Activated CD4-positive, alpha-beta T cell treated with anti-CD3 and anti-CD28 coated beads, Interleukin-2, amount 50 U/mL, for 24 hours (primary cell): ENCODE measurements at places on chromosomes 6 and 20.

GRCh38 chr6:89347825-89348224 lies 4.7 kb downstream of the UBE2J1 start:
- DNase-seq: no peak

DNA sequence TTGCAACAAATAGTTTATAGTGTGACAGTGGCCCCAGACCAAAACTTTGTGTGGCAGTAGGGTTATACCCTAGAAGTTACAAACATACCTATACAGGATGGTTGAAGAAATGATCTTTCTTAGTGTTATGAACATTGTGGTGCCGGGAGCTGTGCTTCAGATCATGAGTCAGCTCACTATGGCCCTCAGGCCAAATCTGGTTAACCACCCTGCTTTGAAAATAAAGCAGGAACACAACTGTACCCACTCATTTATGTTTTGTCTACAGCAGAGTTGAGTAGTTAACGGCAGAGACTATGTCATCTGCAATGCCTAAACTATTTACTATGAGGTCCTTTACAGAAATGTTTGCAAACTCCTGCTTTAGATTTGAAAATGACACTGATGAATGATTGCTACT lies 24.3 kb downstream of the AKAP7 start:
- no peak for DNase-seq

- no peak for DNase-seq
Measured at GRCh38 chr20:53826597-53827291, 233.1 kb upstream of the ZNF217 start.

DNA sequence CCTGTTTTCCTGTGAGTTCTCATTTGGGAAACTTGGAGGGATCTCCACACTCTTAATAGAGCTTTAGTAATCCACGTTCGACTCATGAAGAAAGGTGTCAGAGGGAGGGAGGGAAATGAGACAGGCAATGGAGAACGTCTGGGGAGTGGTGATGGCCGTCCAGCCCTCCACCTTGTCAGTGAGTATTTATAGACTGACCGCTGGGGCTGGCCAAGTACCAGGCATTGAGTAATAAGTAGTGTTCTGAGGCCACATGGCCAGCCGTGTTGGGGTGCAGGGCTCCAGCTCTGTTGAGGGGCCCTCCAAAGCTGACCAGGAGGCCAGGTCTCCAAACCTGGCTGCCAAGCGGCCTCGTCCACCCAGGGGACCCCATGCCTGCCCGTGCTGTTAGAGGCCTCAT lies 11.3 kb upstream of the DSN1 start:
- DNase-seq: no peak

DNA sequence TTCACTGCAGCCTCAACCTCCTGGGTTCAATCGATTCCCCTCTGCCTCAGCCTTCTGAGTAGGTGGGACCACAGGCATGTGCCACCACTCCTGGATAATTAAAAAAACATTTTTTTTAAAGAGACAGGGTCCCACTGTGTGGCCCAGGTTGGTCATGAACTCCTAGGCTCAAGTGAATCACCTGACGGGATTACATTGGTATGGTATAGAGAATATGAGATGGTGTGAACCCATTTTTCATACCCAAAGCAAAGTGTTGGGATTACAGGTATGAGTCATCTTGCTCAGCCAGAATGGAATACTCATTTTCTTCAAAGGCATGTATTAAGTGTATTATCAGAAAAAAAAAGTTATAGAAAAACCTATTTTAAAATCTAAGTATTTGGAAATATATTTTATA lies 114.2 kb downstream of the AHI1 start:
- DNase-seq: no peak

DNA sequence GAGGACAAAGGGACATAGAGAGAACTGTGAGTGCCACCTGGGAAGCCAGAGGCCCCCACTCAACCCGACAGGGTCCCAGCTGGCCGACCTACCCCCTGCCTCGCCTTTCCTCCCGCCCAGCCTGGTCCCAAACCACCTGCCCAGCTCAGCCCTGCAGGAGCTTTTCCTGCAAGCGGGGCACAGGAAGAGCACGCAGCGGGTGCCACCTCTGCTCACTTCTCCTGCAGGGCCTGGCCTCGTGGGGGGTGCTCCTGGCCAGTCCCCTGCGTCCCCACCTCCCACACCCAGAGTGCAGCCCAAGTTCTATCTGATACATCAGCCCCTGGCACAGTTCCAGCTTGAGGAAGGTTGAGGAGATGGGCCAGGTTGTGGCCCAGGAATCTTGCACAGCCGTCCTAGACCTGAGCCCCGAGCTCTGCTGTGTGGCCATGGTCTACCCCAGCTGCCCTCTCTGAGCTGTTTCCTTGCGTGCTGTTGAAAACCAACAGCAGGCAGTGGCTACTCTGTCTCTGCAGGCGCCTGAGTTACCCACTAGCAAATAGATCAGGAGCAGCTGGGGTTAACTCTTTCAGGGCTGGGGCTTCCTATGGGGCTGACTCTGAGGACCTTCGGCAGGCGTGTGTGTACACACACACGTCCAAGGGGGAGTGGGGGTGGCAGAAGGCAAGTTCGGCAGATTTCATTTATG lies 1.7 kb downstream of the NECAB3 start:
- DNase-seq: no peak

DNA sequence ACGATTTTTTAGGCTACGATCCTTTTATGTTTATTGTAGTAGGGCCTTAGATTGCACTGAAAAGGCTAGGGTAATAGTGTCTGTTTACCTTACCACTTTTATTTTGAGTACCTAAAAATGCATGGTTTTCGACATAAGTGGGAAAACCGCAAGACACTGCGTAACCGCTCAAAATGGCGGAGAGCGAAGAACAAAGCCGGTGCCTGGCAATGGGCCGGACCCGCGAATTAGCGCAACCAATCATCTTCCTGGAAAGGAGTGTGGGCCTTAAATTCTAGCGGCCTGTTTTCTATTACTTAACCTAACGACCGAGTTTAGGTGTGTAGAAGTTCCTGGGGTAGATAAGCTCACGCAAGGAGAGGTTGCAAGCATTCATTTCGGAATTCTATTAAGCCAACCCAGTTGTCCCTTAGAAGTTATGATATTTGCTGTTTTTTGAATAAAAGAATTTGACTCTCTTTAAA lies 118.0 kb downstream of the HFE start:
- DNase-seq: no peak

DNA sequence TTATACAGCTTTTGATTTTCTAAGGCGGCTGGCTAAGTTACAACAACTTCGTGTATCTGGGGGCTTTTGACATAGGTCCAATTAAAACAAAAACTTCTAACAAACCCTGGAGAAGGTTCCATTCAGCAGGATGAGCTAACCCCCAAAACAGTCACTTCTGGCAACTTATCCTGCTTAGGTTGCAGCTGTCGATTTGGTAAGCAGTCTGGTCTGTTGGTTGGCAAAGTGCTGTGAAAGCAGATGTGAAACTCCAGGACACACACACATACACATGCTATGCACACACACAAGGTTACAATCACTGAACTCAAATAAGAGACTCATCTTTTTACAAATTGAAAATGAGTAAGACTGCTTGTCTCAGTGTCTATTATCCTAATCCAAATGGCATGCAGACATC lies 119.0 kb upstream of the STMND1 start:
- DNase-seq: no peak

DNA sequence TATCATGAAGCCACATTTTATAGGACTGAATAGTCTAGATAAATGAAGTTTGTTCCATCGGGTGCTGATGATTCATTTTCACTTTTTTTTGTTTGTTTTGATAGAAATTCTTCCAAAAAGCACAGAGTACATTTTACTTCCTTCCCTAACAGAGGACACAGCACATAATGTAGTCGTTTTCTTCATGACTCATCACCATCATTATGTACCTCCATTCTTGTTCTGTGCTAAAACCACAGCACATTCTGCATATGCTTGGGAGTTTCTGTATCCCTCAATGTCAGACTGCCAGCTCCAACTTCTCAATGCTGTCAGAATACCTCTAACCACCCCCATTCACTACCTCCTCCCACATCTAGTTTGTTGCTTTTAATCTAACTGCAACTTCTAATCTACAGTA lies 1004.9 kb upstream of the ADGRB3 start:
- DNase-seq: no peak

DNA sequence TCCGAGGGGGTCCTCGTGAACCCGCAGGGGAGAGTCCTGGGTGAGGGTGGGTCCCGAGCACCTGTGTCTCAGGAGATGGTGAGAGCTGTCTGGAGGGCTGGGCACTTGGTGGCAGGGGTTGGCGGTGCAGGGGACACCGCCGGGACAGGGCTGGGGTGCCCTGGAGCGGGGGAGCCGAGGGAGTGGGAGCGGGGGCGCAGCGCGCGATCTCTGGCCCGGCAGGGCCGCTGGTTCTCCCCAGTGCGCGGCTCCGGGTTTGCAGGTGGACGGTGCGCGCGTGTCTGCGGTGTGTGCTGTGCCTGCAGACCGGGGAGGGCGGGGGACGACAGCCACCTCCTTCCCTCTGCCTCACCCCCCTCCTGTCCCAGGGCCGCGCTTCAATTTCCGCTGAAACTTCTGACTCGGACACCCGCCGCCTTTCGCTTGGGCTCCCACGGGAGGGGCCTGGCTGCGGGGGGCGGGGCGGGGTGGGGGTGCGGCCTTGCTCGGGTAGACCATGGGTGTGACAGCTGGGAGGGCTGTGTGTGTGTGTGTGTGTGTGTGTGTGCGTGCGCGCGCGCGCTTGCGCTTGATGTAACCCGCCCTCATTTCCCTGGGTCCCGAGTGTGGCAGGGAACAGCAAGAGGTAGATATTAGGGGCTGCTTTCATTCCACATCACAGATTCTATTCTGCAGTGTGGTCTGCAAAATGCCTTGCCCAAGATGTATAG lies 1.2 kb downstream of the TRIB3 start:
- peak; percentile 47 for DNase-seq

DNA sequence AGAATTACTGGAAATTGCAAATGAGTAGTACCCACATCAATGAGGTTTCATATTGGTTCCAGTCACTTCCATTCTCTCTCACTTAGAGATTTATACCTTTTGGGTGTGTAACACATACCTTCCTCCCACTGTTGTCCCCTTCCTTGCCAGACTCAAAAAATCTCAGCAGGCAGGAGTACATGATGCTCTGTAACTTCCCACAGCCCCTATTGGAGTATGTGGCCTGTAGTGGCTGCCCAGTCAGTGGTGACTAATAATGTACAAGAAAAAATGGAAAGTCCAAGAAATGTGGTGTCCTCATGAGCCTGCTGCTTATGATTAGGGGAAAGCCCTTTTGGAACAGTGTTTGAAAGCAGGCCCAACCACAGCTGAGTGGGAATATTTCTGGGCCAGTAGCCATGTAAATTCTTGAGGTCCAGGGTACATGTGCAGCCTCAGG lies 312.0 kb downstream of the ZFAND3 start:
- DNase-seq: no peak

GRCh38 chr20:19022118-19022575 lies 190.3 kb upstream of the SLC24A3 start:
- DNase-seq: no peak

DNA sequence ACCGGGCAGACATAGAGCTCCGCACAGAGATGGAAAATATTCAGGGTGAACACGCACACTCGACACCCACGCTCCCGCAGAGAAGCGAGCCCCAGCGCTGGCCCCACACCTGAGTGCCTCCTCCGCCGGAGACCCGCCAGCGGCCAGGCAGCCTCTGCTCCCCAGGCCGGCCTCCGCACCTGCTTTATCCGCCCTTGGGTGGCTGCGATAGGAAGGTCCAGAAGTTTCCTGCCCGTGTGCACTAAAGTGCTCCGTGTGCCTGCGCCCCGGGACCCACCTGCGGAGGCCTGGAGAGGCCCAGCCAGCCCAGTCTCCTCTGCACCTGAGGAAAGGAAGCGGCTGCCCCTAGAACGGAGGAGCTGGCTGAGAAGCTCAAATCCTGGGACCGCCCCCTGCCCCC lies 10.8 kb upstream of the FOXC1 start:
- DNase-seq: no peak

- no peak for DNase-seq
Measured at GRCh38 chr20:35991142-35991771, 22.9 kb downstream of the CNBD2 start.

DNA sequence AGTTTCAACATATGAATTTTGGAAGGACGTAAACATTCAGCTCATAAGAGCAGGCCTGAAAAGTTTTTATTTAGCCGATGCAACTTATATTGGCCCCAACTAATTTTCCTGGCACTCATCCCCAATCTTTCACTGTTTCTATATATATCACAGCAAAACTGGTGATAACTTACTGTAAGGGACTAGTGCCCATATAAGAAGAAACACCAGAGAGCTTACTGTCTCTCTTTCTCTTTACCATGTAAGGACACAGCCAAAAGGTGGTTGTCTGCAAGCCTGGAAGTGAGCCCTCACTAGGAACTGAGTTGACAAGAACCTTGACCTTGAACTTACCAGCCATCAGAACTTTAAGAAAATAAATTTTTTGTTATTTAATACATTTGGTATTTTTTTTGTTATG lies 807.4 kb upstream of the CITED2 start:
- DNase-seq: no peak

GRCh38 chr6:2259002-2259494 lies 13.6 kb upstream of the GMDS start:
- DNase-seq: no peak

DNA sequence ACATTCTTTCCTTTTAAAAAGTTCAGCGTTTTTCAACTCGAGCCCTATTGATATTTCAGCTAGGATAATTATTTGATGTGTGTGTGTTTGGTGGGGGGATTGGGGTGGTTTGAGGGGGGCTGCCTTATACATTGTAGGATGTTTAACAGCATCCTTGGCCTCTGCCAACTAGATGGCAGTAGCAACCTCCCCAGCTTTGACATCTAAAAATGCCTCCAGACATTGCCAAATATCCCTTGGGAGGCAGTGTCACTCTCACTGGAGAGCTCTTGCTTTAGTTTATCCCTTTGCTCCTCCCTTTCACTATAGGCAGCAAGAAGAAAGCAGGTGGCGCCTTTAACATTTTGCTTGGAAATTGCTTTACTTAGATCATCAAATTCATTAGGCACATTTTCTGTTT lies 14.6 kb upstream of the TP53TG5 start:
- no peak for DNase-seq

- DNase-seq: no peak
Measured at GRCh38 chr20:55172310-55173002, 697.1 kb downstream of the DOK5 start.

DNA sequence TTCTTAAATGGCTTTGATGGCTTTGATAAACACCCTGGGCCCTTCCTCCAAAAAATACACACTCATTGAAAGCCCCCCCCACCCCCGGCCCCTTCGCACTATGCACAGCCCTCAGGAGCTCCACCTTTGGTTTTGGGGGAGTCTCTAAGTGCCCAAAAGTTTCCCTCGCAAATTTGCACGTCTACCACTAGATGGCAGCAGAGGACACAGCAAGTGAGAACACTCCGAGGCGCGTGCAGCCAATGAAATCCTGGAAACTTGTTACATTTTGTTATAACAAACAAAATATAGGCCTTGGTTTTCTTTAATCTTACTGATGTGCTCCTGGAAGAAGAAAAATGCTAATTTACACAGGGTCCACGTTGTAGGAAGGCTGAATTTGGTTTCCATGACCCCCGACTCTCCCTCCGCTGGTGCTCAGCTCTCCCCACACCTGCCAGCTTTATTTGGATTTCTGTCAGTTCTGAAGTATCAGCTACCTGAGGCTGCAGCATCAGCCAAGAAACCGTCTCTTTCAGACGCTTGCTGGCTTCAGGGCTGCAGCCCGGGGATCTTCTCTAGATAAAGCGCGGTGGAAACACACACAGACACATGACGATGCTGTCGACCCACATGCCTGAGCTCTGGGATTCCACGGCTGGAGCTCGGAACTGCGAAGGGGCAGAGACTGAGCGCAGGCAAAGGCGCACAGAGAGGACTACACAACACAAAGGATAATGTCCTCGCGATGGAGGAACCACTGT lies 148.3 kb upstream of the RPS6KA2 start:
- DNase-seq: peak; percentile 73
